ENCODE measurements at places on chromosomes 13 and 19.

- no peak for DNase-seq
Measured at GRCh38 chr13:66477816-66478215, 752.3 kb downstream of the PCDH9 start.

- DNase-seq = no peak
Measured at GRCh38 chr19:17109962-17110598, 34.5 kb downstream of the MYO9B start.

GRCh38 chr13:32737679-32738078, 151.4 kb downstream of the PDS5B start:
- no peak for DNase-seq

DNA sequence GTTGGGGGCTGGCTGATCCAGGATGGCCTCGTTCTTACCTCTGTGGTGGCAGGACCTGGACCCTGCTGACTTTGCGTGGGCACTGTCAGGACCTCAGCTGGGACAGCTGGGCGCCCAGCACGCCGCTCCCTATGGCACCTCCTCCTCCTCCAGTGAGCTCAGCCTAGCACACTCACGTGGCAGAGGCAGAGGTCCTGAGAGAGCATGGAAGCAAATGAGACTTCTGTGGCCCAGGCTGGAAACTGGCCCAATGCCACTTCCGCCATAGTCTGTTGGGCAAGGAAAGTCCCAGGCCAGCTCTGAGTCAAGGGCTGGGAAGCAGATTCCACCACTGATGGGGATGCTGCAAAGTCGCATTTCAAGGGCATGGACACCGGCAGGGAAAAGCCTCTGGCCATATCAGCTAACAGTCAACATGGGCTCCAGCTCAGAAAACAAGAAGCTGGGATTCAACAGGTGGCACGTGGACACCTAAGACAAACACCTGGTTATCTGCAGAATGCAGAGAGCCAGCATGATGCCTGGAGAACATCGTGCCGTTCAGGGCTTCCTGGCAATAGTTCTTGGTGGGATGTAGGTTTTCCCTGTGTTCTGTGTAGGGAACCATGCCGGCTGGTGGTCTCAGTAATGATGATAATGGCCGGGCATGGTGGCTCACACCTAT, 16.7 kb downstream of the MYBPC2 start:
- DNase-seq = no peak

DNA sequence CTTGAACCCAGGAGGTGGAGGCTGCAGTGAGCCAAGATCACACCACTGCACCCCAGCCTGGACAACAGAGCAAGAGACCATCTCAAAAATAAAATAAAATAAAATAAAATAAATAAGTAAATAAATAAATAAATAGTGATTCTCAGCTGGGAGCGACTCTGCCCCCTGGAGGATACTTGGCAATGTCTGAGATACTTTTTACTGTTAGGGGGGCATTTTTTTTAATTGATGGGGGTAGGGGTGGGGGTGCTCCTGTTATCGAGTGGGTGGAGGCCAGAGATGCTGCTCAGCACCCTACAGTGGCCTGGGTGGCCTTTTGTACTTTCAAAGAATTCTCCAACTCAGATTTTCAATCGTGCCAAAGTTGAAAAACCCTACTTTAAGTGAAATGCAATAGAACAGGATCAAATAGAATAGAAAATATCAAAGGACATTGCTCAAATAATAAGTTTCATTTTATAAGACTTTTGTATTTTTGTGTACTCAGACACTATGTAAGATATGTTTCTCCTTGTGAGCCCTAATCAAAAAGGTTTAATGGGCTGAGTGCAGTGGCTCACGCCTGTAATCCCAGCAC, 7.1 kb upstream of the CLPP start:
- DNase-seq = no peak

GRCh38 chr13:26706381-26706780, 54.2 kb downstream of the GPR12 start:
- no peak for DNase-seq

DNA sequence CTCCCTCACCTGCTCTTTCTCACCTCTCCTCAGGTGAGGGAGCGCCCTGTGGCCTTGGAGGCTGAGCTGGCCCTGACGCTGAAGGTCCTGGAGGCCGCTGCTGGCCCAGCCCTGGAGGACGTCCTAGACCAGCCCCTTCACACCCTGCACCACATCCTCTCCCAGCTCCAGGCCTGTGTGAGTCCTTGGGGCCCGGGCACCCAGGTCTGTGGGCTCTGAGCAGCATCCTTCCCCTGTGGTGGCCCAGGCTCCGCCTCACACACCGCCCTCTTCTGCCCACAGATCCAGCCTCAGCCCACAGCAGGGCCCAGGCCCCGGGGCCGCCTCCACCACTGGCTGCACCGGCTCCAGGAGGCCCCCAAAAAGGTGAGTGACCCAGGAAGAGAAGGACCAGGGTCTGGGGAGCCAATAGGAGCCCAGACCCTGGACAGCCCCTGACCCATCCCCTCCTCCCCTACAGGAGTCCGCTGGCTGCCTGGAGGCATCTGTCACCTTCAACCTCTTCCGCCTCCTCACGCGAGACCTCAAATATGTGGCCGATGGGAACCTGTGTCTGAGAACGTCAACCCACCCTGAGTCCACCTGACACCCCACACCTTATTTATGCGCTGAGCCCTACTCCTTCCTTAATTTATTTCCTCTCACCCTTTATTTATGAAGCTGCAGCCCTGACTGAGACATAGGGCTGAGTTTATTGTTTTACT, 1.9 kb downstream of the IFNL1 start:
- DNase-seq = no peak

Data from NCI-H1105 treated with DMSO at 0.1 percent for 48 hours (cell line).